ENCODE measurements at places on chromosomes 16 and 17.
A peak's percentile ranks its signal among the peaks of the same experiment; 100 is the strongest.

DNA sequence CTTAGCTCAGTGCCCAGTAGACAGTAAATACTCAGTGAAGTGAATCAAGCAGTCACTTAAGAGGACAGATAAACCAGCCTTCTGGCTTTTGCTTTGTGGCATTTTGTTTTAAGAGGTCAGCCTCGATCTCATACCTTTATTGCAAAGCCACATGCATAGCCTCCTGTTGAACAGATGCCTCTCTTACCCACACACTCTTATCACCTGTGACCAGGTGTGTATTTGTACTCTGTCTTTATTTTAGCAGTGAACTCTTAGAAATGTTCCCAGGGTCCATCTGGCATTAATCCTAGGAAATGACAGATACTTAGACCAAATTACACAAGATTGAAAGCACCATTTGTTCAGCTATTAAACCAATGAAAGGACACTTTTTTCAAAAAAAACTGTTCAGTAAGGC, 1426.5 kb downstream of the CDH11 start:
- DNase-seq: no peak

DNA sequence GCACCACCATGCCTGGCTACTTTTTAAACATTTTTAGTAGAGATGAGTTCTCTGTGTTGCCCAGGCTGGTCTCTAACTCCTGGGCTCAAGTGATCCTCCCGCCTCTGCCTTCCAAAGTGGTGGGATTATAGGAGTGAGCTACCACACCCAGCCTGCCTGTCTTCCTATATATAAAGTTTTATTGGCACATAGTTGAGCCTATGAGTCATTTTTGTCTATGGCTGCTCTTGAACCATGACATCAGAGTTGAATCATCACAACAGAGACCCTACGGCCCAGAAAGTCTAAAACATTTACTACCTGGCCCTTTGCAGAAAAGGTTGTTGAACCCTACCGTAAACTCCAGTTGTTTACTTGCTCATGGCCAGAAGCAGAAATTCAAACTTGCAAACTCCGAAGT, 7.9 kb downstream of the SEPTIN12 start:
- DNase-seq: peak; percentile 28

DNA sequence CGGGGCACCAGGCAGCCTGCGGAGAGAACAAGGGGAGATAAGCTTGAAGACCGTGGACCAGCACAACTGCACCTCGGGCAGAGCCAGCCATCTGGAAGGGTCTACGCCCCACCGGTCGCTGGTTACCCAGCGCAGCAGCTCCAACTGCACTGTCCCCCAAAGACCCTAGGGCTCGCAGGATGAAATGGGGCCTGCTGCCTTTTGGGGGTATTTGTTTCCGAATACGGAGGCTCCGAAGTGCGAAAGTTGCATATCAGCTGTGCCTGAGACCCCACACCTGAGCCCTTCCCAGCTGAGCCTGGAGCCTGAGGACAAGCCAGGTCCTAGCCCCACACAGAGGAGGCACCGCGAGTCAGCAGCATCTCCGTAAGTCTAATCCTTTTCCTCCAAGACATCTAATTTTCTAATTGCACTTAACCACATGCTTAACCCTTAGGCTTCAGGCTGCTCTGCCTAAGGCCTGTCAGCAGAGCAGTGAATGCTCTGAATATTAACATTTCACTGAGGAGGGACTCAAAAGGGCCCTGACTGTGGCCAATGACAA, 4.0 kb downstream of the KIFC3 start:
- DNase-seq: no peak

- no peak for DNase-seq
Measured at GRCh38 chr16:29663016-29663806, at the start of gene SPN. TSS of gene SPN (plus strand) at chr16:29663247. CDS start at chr16:29663729, 482 bp downstream.

DNA sequence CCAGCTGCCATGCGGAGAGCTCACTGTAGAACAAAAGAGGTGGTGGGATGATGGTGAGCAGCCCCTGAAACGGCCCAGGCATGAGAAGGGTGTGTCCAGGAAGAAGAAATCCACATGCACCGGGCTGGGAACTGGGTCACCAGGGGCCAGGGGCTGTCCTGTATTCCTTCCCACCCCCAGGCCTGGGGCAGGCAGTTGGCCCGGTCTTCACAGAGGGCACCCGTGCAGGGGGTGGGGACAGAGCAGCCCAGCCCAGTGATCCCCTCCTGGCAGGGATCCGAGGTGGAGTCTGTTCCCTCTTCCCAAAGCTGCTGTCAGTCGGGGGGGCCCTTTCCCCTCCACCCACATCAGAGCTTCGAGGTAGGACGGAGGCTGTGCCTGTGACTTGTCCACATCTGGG, 9.2 kb downstream of the HS3ST6 start:
- no peak for DNase-seq

GRCh38 chr16:66521252-66521713, 28.6 kb downstream of the TK2 start:
- no peak for DNase-seq

- DNase-seq: peak; percentile 79
Measured at GRCh38 chr17:78497115-78497540, 80.1 kb downstream of the DNAH17 start.

- peak; percentile 59 for DNase-seq
Measured at GRCh38 chr17:60065867-60066266, 12.9 kb downstream of the HEATR6 start.

DNA sequence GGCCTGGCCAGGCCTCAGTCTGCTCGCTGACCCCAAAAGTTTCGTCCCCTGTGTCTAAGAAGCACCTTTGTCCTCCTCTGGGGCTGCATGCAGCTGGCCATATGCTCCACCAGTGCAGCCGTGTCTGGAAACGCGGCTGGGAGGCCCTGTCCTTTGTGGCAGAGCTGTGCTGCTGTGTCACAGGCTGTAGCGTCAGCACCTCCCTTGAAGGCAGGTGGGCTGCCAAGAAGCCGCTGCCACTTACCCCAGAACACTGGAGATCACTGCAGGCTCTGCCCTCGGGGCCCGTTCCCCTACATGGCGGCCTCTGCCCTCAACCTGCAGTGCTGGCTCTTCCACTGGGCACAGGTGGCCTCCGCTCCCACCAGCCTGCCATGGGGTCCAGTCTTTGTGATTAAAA, 15.7 kb upstream of the MC1R start:
- DNase-seq: no peak

DNA sequence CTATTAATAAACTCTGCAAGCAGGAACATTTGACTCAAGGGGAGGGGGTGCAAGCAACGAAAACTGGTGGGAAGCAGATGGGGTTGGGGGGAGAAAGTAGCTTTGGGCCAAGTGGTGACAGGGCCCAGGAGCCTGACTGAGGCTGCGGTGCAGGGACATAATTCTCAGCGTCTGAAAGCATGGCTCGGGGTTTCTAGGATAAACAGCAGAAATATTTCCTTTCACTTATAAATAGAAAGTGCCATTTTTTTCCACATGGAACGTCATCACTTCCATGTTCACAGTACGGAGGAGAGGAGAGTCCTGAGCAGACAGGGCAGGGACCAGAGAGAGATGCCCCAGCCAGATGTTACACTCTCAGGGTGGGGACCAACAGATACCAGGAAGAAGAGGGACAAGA, 197.1 kb downstream of the ZFHX3 start:
- DNase-seq: peak; percentile 49

DNA sequence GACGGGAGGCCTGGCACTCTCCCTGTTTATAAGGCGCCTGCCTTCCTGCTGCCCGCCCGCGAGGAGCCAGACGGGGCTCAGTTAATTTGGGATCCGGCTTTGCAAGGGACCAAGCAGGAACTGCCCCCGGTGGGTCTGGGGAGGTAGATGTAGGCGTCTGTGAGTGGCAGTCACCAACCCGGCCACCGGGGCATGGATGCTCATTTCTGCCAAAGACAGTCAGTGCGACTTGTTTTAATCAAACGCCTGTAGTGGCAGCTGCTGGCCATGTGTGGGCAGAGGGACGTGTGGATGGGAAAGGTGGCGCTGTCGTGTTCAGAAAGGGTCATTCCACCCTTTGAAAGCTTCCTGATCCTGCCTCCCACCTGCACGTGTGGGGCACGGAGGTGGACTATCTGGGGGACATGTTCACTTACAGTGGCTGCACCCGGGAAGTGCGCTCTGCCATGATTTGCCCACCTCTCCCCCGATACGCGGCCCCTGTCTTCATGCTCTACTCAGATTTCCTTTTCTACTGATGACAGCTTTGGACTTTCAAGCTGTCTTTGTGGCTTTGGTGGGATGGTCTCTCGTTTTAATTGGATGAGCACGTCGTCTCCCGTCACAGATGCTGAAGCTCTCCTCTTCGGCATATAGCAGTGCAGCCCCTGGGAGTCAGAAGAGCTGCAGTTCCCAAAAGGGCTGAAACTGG, 60.3 kb upstream of the CIBAR2 start:
- DNase-seq: peak; percentile 25

- no peak for DNase-seq
Measured at GRCh38 chr16:89112377-89113151, 18.9 kb downstream of the ACSF3 start.

- DNase-seq: peak; percentile 84
Measured at GRCh38 chr16:67542464-67542863, 13.8 kb downstream of the RIPOR1 start.

DNA sequence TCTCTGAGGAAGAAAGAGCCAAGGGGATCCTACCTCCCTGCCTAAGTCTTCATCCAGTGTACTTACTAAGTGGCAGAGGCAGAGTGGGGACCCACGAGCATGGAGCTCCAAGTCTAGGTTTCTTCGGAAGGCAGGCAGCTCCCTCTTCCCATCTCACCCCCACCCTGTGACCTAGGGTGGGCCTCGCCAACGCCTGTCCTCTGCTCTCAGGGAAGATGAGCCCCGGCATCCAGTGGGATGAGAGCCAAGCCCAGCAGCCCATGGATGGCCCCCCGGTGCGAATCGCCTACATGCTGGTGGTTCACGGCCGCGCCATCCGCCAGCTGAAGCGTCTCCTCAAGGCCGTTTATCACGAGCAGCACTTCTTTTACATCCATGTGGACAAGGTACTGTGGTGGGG, 8.3 kb downstream of the XYLT2 start:
- DNase-seq: no peak

Data from iris pigment epithelial cell (primary cell).